NCI-H2081 (cell line): ENCODE measurements at places on chromosomes 13 and 19.

DNA sequence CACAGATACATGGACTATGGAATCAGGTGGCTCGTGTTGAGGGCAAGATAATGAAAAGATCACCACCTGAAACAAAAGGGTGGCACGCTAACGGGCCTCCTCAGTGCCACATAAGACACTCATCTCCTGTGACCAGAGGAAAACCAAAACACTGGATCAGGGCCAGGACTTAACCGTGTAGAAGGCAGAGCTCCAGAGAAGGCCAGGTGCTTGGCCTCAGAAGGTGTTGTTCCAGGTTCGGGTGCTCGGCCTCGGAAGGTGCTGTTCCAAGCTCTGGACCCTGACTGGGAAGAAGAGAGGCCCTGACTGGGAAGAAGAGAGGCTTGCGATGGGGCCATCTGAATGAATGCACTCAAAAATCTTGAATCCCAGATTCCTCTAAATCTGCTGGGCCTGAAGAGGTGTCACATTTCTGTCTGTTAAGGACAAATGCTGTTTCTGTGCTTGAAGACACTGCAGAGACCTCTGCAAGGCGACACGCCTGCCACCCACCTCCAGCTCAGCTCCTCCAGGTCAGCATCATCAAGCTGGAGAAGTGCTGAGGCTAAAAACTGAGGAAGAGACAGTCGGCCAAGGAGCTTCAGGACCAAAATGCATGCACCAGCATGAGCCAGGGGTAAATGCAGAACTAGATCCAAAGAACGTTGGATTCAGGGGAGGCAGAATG is 2.7 kb upstream of the RASA3 start:
- no peak for DNase-seq

GRCh38 chr13:83831796-83832195 is 50.5 kb downstream of the SLITRK1 start:
- no peak for DNase-seq

GRCh38 chr13:24288870-24289269 is 20.5 kb upstream of the C1QTNF9 start:
- no peak for DNase-seq

- peak; percentile 19 for DNase-seq
Measured at GRCh38 chr13:67147342-67148133, 82.6 kb downstream of the PCDH9 start.

DNA sequence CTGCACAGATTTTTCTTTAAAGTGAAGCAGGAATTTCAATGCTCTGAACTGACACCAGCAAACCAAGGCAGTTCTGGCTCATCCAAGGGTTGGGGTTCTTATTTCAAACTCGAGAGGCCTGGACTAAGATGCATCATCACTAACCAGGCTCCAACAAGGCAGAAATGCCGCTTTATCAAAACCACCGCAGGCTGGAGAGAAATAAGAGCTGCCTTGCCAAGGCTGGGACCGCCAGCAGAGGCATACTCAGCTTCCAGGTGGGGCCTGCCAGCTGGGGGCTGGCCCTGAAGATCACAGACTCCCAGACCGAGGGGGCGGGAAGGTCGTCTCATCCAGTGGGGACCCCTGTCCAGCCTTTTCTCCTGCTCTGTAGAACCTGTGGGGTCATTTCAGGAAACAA is 37.4 kb upstream of the GAS6 start:
- no peak for DNase-seq

GRCh38 chr13:74978591-74978990 is 503.4 kb downstream of the TBC1D4 start:
- DNase-seq = no peak

GRCh38 chr13:113052206-113052605 is 53.4 kb upstream of the F7 start:
- no peak for DNase-seq
